ENCODE measurements at places on chromosomes 5 and 9.

GRCh38 chr9:86925686-86926085 is 21.6 kb downstream of the GAS1 start:
- DNase-seq = no peak

DNA sequence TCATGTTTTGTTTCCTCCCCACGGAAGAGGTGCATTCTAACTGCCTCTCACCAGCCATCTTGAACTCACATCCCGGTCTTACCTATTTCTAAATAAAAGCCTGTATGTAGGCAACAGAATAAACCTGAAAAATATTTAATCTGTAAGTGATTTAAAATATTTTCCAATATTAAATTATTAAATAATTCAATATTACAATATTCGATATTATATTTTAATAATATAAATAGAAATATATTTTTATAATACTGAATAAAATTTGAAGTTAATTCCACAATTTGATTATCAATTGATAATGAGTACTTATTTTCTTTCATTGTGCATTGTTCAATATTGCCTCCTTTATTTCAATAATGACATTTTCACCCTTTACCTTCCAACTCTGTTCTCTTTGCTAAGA is 404.4 kb downstream of the CYLC2 start:
- no peak for DNase-seq

GRCh38 chr5:57853929-57854697 is 371.5 kb upstream of the ACTBL2 start:
- DNase-seq = no peak

DNA sequence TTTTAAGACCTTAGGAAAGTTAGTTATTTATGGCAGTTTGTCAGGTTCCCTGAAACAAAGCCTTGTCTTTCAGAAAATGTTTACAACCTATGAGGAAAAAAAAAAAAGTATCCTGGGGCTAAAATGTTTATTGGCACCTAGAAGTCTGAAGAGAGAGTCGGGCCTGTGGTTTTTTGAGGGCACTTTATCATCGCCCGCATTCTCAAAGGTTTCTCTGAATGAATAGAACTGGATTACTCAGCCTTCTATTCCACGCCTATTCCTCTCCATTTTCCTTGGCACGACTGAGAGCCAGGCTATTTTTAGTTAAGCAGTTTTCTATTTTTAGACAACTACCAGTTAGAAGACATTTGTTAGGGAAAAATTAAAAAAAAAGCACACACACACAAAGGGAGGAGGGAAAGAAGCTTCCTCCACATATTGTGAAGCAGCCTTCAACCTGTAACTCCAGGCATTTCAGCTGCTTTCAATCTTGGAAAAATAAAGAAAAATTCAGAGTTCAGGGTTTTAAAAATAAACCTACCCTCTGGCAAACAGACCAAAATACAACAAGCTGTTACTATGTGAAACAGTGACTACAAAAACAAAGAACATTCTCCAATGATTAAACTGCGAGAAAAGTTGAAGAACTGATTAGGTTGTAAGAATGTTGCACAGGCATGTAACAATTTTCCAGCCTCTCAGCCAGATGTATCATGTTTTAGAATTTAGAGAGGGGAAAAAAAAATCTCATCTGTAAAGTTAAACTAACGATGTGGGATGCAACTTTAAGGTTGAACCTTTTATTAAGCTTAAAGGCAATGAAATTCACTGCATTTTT is 97.0 kb downstream of the MEF2C start:
- no peak for DNase-seq

GRCh38 chr5:133034064-133034463 is 7.7 kb upstream of the ZCCHC10 start:
- no peak for DNase-seq

DNA sequence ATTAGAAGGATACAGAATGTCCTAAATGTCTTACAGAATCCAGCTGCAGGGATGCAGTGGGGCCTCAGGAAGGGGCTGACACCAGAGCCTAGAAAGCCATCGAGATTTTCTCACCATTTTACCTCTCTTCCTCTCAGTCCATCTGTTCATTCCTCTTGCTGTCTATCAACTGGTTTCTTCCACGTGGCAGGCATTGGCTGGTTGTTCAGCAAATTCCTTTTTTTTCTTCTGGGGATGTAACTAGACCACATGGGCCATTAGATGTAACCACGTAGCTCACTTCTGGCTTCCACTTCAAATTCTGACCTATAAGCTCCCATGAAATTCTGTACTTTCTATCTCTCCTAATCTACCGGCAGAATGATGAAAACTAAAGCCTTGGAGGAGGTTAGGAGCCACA is 93.6 kb upstream of the MTAP start:
- no peak for DNase-seq
